ENCODE measurements at places on chromosomes 4 and X.

DNA sequence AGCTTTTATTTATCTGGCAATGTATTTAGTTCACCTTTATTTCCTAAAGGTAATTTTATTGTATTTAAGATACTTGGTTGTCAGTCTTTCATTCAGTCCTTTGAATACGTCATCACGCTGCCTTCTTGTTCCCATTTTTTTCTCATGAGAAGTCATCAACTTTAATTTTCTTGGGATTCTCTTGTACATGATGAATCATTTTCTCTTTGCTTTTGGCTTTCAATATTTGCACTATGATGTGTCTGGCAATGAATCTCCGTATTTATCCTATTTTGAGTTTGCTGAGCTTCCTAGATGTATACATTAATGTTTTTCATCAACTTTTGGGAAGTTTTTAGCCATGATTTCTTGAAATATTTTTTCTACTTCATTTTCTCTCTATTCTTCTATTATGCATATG lies 28.4 kb downstream of the CLDN2 start:
- DNase-seq = no peak

GRCh38 chrX:21711129-21711847 lies 46.6 kb downstream of the SMPX start:
- DNase-seq = no peak

DNA sequence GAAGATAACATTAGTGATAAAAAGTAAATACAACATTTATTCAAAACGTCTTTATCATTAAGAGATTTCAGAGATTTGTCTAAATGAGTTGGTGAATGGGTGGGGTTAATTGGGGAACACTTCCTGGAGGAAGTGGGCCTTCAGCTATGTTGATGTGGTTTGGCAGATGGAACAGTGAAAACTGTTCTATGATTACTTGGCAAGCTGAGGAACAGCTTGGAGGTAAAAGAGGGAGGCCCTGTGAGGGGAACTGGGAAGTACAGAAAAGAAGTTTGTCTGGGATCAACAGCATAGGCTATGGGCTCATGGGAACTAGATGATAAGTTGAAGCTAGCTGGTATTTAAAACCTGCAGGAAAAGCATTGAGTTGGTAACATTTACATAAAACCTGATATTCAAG lies 26.0 kb downstream of the OCRL start:
- no peak for DNase-seq

DNA sequence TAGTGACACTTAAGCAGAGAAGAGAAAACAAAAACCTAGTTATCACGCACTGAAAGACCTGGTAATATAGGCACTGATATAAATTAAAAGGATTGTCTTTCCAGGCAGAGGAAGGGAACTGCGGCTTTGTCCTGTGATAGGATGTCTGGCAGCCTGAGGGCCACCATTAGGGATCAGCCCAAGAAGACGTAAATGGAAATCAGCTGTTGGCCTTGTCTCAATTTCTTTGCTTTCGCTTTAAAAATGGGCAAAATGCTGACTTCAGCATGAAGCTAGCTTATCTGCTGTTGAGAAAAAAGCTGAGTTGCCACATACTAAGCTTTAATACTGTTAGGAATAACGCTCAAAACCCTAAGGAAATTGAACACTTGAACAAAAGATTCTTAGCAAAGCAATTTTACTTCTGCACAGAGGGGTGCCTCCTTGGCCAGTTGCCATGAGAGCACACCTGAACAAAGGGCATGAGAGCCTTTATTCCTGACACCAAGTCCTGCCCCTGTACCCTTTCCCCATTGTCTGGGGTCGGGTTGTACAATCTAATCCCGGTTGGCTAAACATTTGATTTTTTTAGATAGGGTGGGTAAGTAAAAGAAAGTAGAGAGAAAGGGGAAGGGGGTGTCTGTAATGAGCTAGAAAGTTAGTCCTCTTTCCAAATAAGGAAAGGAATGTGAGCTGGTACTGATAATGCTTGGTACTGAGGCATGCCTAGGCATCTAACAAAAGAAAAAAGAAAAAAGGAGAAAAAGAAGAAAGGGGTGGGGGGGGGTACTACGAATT lies 85.1 kb upstream of the UCP1 start:
- DNase-seq = no peak

GRCh38 chrX:100830143-100830542 lies 10.0 kb downstream of the CSTF2 start:
- no peak for DNase-seq

- no peak for DNase-seq
These were observed 102.0 kb downstream of the SYTL5 start for GRCh38 chrX:38108364-38108763.

DNA sequence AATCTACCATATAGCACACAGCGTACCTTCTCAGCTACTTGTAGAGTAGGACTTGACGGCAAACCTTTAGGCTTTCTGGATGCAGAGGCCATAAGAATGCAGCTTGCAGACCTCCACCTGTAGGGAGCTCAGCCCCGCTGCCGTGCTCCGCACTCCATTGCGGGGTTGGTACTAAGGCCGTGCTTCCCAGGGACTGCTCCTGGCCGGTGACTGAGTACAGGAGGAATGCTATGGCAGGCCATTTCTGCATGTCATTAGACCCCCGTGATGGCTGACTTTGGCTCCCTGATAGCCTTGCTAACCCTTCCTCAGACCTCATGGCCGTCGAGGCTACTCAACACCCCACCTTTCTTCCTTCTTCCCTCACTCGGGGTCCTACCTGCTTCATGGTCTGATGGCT lies 26.4 kb downstream of the TIGD2 start:
- DNase-seq = no peak

GRCh38 chrX:132214518-132214917 lies 4.7 kb downstream of the RAP2C start:
- no peak for DNase-seq

GRCh38 chr4:7815562-7815961 lies 124.1 kb downstream of the AFAP1 start:
- DNase-seq = no peak

- DNase-seq = no peak
These were observed 234.3 kb downstream of the LAS1L start for GRCh38 chrX:65300104-65300809.

GRCh38 chr4:65559270-65559669 lies 111.0 kb downstream of the EPHA5 start:
- no peak for DNase-seq

- no peak for DNase-seq
These were observed 348.7 kb downstream of the MAPK10 start for GRCh38 chr4:86011117-86011516.

GRCh38 chrX:14964500-14964899 lies 91.3 kb downstream of the MOSPD2 start:
- DNase-seq = no peak

DNA sequence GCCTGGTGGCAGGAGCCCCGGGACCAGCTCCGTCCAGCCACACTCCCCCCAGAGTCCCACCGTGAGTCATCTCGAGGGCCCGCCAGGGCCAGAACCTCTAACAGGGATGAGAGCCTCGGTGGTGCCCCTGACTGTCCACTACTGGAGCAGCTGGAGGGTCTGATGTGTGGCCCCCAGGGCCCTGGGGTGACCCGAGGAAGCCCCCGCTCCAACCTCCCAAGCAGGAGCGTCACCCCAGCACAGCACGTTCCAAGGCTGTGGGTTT lies 135.9 kb upstream of the NKX1-1 start:
- no peak for DNase-seq

DNA sequence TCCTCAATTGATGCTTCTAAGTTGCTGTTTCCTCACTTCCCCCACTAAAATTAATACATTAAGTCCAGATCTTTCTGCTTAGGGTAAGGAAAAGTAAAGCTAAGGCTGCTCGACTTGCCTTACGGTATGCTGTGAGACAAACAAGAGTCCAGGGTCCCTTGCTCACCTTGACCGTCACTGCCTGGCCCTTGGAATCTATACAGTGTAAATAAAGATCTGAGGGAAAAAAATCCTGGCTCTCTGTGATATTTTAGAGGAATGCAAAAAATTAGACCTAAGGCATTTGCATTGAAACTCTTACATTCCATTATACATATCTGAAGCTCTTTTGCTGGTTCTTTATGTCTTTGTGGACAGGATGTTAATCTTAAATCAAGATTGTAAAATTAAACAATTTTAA lies 129.6 kb upstream of the HCCS start:
- DNase-seq = no peak

DNA sequence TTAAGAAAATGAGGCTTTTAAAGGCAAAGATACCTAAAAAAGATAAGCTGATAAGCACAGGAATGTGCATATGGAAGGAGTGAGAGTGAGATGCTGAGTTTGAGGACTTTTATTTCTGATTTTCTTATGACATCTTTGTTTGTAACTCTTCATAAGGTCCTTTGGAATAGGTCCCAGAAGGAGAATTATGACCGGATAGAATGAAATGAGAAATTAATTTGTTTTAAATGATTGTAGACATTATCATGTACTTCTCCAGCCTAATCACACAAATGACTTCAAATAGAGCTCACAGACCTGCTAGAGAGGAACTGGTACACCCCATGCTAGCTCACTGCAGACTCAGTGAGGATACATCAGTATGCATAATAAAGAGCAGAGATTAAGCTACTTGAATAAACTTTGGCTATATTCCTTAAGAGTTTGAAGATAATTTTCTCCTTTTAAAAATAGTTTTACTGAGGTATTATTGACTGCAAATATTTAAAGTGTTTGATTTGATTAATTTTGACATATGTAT lies 5.6 kb downstream of the GK2 start:
- DNase-seq = no peak

DNA sequence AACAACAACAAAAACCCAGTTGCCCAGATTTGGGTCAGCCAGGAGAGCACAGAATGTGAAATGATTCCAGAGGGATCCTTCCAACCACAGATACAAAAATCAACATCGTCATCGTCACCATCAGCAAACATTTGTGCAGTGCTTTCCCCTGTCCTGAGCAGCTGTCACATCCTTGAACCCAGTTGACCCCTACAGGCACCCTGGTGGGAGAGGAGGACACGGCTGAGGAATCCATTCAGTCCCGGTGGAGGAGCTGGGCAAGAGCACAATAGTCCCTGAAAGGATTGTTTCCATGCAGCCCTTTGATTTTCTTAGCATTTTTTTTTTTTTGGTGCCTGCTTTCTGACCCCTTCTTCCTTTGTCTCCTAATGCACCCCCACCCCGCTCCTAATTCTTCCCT lies 37.1 kb upstream of the STX18 start:
- DNase-seq = no peak

GRCh38 chrX:19627081-19627480 lies 111.8 kb upstream of the MAP3K15 start:
- no peak for DNase-seq

DNA sequence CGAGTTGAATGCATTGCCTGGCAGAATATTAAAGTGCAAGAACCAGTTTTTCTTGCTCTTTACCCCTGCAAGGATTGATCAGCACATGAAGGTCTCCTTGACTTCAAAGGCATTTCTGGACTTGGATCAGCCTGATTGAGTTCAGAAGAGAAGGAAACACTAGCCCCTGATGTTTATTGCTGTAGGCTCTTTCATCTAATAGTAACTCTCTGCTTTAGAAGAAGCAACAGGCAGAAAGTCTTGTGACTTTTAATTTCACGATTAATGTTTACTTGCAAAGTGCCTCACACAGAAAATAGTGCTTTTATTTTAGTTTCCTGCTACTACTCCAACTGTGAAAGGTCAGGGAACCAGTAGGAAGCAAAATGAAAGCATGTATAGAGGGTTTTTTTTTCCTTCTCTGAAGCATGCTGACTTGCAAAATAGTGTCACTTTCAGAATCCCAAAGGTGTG lies 69.1 kb downstream of the PCDH7 start:
- DNase-seq = no peak

- no peak for DNase-seq
These were observed 77.5 kb downstream of the CYTL1 start for GRCh38 chr4:4941751-4942150.

DNA sequence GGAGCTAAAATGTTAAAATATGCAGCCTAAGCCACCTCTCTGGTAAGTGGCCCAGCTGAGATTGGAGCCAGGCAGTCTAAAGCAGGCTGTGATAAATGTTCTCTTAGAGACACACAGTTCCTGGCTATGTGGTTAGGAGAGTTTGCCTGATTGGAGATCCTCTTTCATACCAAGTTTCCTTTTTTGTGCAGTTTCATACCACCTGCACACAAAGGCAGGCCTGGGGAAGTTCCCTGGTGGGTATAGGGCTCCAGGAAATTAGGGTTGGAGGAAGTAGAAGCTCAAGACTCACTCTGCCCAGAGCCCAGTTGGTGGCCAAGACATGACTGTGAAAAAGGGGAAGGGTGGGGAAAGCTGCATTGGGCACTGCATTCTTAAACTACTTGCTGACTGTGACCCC lies 16.9 kb downstream of the CYBB start:
- DNase-seq = no peak

DNA sequence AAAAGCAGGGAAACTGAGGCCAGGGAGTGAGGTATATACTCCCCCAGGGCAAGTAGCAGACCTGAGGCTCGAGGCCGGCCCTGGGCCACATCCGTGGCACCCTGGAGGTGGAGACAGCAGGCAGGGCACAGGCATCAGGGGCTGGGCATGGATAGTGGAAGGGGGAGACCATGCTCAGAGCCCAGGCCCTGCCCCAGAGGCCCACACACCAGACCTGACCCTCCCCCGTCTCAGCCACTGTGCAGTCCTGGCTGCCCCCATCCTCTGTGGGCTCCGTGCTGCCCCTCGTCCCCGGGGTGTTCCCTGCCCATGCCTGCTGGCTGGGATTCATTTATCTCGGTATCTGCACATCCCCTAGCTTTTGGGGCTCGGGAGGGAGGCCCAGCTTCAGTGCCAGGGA lies 103.1 kb upstream of the NKX1-1 start:
- no peak for DNase-seq

DNA sequence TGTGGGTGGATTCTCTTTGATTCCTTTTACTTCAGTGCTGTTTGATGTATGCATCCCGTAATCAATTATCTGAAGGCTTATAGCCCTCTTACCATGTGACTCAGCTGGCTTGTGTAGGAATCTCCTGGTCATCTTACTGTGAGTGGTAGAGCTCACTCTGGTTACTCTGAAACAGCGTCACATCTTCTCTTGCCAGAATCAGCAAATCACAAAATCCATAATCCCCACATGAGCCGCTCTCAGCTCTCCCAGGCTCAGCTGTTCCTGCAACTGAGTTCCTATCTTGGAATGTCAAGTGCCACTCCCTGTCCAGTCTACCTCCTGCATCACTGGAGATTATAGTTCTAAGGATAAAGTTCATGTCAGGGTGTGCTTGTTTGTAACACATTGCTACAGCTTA lies 278.0 kb downstream of the FBXO8 start:
- DNase-seq = no peak

GRCh38 chr4:28238876-28239275 lies 1378.2 kb downstream of the STIM2 start:
- DNase-seq = no peak

- DNase-seq = no peak
These were observed 48.8 kb downstream of the SPOCK3 start for GRCh38 chr4:167185465-167185864.

All from stimulated activated CD4-positive, alpha-beta T cell treated with anti-CD3 and anti-CD28 coated beads, Interleukin-2, amount 100 ng/mL, for 48 hours (primary cell).